Esophagus muscularis mucosa (tissue), 4 donors: ENCODE measurements at places on chromosomes 12 and 14. TPM values are rescaled to one million over a fixed set of nuclear protein-coding genes. Genes with fewer than 3 reads are reported as not detected.

- DNase-seq, result no peak
Measured at GRCh38 chr14:76090616-76091391, 60.9 kb upstream of the GPATCH2L start.

DNA sequence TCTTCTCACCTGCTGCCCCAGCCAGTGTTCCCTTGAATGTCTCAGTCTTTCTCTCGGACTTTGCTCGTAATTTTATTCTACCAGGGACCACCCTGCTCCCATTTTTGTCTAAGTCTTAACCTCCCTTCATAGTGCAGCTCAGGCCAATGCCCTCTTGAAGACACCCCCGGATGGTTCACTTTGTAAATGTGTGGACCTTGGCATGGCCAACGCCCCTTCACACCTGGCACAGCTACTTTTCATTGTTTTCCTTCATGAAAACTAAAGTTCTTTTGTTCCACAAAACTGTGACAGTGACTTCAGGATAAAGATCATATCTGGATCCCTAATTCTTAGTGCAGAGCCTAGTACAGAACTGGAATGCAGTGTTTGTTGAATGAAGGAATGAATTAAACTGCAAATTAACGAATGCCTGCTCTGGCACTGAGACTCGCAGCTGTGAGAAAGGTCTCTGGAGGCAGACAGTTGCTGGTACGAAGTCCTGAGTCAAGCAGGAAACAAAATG is 3.5 kb upstream of the RNASE4 start:
- no peak for DNase-seq

DNA sequence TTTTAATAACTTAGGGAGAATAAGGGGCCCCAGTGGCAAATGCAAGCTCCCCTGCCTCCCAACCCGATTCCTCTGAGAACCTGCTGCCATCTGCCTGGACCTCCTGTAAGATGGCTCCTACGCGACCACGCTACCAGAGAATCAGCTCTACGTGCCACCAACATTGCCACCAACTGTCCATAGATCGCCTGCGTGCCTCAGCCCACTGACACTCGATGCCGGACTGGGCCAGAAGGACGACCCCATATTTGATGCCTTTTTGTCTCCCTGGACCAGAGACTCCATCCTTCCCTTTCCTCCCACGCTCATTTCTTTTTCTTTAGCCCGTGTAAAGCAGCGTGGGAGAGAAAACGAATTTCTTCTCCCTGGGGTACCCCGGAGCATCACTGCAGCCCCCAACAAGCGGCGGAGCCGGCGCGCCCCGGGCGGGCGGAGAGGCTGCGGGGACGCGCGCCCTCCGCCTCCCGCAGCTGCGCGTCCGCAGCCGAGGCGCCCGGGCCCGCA is 565 bp upstream of the KLHL42 start:
- DNase-seq, result no peak

DNA sequence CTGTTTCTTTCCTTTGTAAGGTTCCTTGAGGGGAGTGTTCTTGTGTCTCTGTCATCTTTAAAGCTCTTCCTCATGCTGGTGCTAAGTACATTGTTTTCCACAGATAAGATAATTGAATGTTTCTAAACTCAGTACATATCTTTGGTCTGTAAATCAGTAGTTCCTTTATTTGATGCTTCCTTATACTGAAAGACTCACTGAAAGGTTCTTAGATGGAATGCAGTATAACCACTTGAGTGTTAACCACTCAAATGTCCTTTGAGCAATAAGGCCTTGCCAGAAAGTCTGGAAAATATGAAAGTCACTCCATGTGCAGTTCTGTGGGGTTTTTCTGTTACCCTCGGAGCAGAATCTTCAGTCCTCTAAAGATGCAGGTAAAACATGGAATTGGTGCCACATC is 23.0 kb upstream of the RNU6-8 start:
- no peak for DNase-seq

The SLCO1A2 gene
- total RNA-seq, result not detected

GRCh38 chr12:71877335-71878121 is 38.0 kb downstream of the TBC1D15 start:
- no peak for DNase-seq

GRCh38 chr12:103969391-103969790 is 3.7 kb downstream of the TDG start:
- no peak for DNase-seq
